ENCODE measurements at places on chromosomes 12 and 14.

- peak; percentile 21 for DNase-seq
Measured at GRCh38 chr12:96136161-96136560, 58.0 kb upstream of the ELK3 start.

- no peak for DNase-seq
Measured at GRCh38 chr14:31898838-31899528, 178.1 kb upstream of the ARHGAP5 start.

DNA sequence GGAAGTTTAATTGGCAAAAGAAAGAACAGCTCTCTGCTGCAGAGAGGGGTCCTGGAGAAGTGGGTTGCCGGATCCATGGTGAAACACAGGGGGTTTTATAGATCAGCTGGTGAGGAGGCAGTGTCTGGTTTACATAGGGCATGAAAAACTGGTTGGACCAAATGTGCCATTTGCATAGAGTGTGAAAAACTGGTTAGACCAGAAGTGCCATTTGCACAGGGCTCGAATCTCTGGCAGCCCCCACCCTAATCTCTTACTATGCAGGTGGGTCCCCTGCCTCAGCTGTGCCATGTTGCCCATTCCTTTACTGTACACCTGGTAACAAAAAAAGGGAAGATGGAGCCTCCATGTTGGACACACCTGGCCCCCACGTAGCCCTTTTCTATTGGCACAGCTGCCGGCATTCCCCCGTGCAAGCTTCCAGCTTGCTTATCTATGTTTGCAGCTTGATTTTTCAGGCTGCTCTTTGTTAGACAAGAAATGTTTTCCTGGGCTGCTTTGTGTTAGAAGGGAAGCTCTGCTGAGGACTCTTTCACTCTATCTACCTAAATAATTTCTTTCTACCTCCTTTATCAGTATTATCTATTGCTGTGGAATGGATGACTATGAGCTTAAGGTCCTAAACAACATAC, 61.1 kb upstream of the TMEM132D start:
- no peak for DNase-seq

DNA sequence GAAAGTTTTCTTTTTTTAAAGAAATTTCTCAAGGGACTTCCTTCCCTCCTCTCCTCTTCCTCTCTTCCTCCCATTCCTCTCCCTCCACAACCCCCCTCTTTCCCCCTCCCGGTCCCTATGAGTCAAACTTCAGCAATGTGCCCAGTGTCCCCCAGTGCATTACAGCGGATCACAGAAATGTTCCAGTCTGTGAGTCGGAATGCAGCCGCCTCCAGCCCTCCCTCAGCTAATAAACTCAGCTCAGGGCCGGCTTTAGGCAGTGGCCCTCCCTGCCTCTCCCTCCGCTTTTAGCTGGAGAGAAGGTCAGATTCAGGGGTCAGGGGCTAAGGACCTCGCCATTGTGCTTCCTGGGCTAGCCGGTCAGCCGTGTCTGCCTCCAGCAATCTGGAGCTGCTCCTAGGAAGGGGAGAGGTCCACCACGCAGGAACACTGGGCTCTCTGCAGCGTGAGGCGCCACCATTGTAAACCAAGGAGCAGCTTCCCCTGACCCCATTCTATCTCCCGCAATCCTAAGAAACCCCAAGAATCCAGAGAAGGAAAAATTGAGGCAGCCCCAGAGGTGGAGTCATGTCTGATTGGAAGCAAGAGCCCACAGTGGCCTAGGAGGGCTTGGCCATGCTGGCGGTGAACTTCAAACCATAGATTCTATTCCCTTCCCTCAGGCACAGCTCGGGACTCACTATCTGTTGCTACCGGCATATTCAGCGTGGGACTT, 1.1 kb upstream of the HDAC7 start:
- DNase-seq, result peak; percentile 74

DNA sequence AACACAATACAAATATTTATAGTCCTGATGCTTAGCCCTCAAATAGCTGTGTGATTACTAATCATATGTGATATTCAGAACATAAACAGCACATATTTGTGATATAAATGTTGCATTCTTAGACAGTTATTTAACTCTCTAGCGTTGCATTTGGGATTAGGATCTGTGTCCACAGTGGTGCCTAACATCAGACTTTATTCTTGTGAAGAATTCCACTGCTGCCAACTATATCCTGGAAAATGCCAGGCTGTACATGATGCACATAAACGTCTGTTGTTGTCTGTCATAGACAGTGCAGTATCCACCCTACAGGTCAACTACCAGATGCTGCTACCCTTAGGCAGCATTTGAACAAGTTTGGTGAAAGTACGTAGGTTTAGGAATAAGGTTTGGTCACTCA, 39.0 kb downstream of the SLC38A4 start:
- DNase-seq, result no peak

DNA sequence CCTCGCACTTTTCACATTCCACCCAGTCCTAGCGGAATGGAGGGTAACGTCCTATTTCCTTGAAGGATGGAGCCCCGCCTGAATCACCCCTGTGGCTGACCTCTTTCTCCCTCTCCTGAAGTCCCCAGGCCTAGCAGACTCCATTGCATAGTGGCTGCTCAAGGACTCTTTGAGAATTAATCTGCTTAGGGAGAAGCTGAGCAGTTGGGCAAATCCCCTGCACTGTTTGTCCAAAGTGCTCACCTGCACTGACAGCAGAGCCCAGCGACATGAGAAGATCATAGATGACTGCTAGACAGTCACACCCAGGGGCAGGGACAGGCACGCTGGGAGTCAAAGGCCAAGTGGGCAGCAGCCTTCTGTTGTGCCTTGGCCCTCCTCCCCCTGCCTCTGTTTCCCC, 37.7 kb upstream of the DICER1 start:
- no peak for DNase-seq

GRCh38 chr12:18549598-18549997, 188.2 kb downstream of the PLCZ1 start:
- no peak for DNase-seq

DNA sequence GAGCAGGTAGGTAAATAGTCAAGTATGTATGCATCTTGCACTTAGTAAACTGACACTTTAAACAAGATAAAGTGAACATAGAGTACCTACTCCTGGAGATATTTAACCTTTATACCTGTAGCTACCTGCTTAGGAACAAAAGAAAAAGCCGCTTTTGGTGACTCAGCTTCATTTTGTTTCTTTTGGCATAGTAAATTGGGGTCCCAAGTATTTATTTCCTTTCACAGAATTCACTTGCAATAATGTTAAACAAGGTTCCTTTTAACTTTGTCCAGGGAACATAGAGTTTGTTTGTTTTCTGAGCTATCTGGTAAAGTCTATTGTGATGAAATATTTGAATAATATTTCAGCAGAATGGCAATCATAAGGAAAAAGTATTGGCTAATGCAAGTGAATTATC, 20.0 kb downstream of the SLCO1B3 start:
- no peak for DNase-seq

GRCh38 chr14:89455412-89455811, 38.4 kb upstream of the FOXN3 start:
- DNase-seq, result no peak

DNA sequence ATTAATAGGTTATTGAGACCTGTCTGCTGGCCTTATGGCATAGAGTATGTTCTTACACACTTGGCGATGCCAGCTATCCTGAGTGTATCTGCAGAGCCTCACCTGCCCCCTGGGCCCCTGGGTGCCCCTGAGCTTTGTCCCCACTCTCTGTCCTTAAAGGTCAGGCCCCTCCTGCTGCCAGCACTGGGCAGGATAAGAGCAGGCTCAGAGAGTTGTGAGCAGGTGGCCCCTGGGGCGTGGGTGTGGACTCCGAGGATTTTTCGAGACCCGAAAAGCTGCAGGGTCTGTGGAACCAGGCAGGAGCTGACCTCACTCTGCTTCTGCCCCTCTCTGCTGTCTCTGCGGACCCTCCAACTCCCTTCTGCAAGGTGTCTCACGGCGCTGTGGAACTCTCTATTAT, 8.2 kb downstream of the HIP1R start:
- DNase-seq, result no peak

- no peak for DNase-seq
Measured at GRCh38 chr12:8779281-8779680, 43.1 kb upstream of the A2ML1 start.

DNA sequence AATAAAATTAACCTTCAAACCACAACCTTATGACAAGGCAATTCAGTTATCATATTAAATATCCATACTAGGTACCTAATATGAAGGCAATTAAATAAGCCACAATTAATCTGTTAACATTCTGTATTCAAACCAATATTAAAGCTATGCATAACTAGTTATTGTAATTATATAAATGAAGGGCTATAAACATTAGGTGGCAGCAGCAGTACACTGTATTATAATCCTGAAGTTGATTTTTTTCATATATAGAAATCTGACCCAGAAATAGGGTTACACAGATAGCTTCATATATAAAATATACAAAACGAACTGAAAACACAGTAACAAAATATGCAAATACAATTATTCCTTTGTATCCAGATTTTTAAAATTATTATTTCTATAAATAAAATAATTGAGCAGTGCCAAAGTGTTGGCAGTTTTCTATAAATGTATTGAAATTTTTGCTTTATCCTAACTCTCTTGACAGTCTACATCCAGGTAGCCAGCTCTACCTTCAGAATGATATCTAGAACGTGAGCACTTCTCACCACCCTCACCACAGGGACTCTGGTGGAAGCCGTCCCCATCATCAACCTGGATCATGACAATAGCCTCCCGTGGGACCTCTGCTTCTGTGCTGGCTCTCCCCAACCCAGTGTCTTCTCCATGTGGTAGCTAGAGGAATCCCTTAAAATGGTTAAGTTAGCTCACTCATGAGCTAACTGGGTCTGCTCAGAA, 136.2 kb downstream of the MED13L start:
- DNase-seq, result no peak

- no peak for DNase-seq
Measured at GRCh38 chr14:36313898-36314297, 6.5 kb downstream of the MBIP start.

DNA sequence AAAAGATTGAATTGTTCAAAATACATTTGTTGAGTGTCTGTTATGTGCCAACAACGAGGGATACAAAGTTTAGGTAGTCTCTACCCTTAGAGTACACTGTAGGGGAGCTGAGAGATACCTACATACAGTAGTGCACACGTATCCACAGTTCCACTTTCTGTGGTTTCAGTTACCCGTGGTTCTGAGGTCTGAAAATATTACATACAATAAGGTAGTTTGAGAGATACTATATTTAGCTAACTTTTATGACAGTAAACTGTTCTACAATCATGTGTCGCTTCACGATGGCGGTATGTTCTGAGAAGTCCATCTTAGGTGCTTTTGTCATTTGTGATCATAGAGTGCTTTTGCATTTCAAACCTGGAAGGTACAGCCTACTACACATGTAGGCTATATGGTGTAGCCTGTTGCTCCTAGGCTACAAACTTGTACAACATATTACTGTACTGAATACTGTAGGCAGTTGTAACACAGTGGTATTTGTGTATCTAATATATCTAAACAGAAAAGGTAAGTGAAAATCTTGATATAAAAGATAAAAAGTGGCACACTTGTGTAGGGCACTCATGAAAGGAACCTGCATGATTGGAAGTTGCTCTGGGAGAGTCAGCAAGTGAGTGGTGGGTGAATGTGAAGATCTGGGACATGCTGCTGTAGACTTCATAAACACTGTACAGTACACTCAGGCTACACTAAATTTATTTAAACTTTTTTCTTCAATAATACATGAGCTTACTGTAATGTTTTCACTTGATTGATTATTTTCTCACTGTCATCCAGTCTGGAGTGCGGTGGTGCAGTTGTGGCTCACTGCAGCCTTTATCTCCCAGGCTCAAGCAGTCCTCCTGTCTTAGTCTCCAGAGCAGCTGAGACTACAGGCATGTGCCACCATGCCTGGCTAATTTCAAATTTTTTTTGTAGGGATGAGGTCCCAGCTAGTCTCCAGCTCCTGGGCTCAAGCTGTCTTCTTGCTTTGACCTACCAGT, 4.0 kb downstream of the CPSF6 start:
- DNase-seq, result no peak

- no peak for DNase-seq
Measured at GRCh38 chr12:65637150-65637549, 187.1 kb upstream of the HMGA2 start.

DNA sequence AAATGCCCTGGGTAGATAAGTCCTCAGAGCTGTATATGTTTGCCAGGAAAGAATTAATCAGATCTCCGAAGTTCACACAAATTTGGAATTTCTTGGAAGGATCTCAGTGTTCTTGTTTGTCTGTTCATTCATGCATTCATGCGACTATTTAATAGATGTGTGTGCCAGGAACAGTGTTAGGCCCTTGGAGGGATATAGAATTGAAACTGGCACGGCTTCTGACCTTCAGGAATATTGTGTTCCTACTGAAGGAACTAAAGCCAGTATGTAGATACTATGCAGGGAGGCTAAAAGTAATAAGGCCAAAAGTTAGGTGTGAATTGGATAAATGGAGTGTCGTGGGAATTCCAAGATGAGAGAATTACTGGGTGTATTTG, 166.0 kb upstream of the NOS1 start:
- no peak for DNase-seq

- no peak for DNase-seq
Measured at GRCh38 chr12:13183620-13184019, 12.9 kb upstream of the EMP1 start.

DNA sequence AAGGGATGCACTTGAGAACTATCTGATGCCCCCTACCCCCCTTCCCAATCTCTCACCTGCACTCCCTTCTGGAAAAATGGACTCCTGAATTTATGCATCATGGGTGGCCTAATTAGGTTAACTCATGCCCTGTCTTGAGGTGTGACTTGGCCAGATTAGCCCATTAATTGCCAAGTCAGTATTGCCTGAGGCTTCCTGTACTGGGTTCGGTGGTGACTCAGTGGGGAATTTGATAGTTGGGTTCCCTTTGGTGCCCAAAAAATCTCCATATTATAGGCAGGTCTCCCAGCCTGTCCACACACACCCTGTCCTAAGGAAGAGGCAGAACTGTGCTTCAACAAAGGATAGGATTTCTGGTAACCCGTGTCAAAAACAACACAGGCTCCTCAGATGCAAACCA, 146.1 kb downstream of the CHST11 start:
- no peak for DNase-seq

DNA sequence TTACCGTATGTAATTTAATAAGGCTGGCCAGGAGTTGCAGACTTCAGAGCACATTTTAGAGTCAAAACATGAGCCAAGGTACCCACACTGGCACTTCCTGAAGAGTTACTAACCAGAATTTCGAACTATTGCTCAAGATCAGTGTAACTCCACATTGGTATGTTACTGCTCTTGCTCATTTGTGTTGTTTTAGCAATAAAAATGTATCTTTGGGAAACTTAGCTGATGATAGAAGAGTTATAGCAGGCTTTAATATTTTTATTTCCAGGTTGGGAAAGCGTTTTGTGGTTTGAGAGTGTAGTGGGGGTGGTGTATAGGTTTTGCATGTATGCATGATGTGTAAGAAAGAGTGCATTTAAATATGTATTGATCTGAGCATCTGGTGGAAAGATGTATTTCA, 96.6 kb downstream of the SCN8A start:
- no peak for DNase-seq
